Heart left ventricle (tissue), 16 donors: ENCODE measurements at places on chromosomes 1 and 21.

GRCh38 chr1:5891736-5892135 is 100.5 kb downstream of the NPHP4 start:
- no peak overlapping the region for H3K27ac ChIP-seq
- H3K4me3 ChIP-seq, result no peak overlapping the region
- no peaks in the 10 kb centered on the region for H3K4me1 ChIP-seq

- H3K4me3 ChIP-seq, result no peak overlapping the region
- DNase-seq, result no peak
- no peaks in the 10 kb centered on the region for H3K36me3 ChIP-seq
- no peak overlapping the region for H3K27ac ChIP-seq
- no peaks in the 10 kb centered on the region for H3K27me3 ChIP-seq
- peaks cover 4% of the 10 kb centered on the region for H3K4me1 ChIP-seq
These were observed 5.0 kb downstream of the SPATA46 start for GRCh38 chr1:162371611-162372010.

GRCh38 chr21:42219606-42220137 is 732 bp downstream of the ABCG1 start:
- peaks cover 32% of the 10 kb centered on the region for H3K4me1 ChIP-seq
- peak; percentile 55 for DNase-seq
- H3K27me3 ChIP-seq, result no peaks in the 10 kb centered on the region
- no peaks in the 10 kb centered on the region for H3K36me3 ChIP-seq

GRCh38 chr1:39522661-39523567 is 31.5 kb downstream of the BMP8A start:
- no peaks in the 10 kb centered on the region for H3K36me3 ChIP-seq
- H3K4me3 ChIP-seq, result no peak overlapping the region
- no peaks in the 10 kb centered on the region for H3K4me1 ChIP-seq
- H3K27ac ChIP-seq, result no peak overlapping the region

- H3K36me3 ChIP-seq, result no peaks in the 10 kb centered on the region
- no peak for DNase-seq
- H3K4me3 ChIP-seq, result no peak overlapping the region
- no peaks in the 10 kb centered on the region for H3K4me1 ChIP-seq
- no peak overlapping the region for H3K27ac ChIP-seq
- no peaks in the 10 kb centered on the region for H3K27me3 ChIP-seq
These were observed 217.9 kb downstream of the TM2D1 start for GRCh38 chr1:61506944-61507500.

GRCh38 chr1:162446946-162447345 is 35.0 kb upstream of the SH2D1B start:
- no peaks in the 10 kb centered on the region for H3K4me1 ChIP-seq
- peaks cover 14% of the 10 kb centered on the region for H3K27me3 ChIP-seq
- H3K4me3 ChIP-seq, result no peak overlapping the region
- DNase-seq, result no peak
- no peak overlapping the region for H3K27ac ChIP-seq

DNA sequence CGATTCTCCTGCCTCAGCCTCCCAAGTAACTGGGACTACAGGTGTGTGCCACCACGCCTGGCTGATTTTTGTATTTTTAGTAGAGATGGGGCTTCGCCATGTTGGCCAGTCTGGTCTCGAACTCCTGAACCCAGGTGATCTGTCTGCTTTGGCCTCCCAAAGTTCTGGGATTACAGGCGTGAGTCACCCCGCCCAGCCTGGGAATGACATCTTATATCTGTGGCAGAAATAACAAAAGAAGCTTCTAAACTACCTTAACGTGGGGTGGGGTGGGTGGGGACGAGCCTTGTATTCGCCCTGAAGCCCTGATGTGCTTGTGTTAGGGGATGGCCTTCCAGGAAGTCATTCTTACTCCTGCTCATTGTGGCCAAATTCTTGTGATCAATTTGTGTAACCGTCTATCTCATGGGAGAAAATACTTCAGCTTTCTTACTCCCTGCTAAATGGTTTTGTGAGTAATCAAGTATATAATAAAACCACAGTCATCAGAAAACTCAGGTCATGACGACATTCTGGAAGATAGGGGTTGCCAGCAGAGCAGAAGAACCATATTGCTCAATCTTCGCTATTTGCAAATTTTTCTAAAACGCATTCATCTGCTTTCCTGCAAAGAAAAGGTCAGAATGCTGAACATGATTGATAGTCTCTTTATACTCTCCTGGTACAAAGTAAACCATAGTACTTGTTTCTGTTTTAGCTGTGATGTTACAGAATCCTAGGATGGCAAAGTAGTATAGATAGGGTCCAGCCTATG is 63.2 kb downstream of the DIRAS3 start:
- DNase-seq, result no peak
- H3K4me1 ChIP-seq, result peaks cover 5% of the 10 kb centered on the region
- H3K27me3 ChIP-seq, result no peaks in the 10 kb centered on the region
- H3K36me3 ChIP-seq, result no peaks in the 10 kb centered on the region
- no peak overlapping the region for H3K27ac ChIP-seq
- H3K4me3 ChIP-seq, result no peak overlapping the region

- no peaks in the 10 kb centered on the region for H3K4me1 ChIP-seq
- no peak for DNase-seq
- no peak overlapping the region for H3K27ac ChIP-seq
- no peaks in the 10 kb centered on the region for H3K36me3 ChIP-seq
- H3K4me3 ChIP-seq, result no peak overlapping the region
These were observed 32.8 kb upstream of the DNASE2B start for GRCh38 chr1:84365225-84366221.

DNA sequence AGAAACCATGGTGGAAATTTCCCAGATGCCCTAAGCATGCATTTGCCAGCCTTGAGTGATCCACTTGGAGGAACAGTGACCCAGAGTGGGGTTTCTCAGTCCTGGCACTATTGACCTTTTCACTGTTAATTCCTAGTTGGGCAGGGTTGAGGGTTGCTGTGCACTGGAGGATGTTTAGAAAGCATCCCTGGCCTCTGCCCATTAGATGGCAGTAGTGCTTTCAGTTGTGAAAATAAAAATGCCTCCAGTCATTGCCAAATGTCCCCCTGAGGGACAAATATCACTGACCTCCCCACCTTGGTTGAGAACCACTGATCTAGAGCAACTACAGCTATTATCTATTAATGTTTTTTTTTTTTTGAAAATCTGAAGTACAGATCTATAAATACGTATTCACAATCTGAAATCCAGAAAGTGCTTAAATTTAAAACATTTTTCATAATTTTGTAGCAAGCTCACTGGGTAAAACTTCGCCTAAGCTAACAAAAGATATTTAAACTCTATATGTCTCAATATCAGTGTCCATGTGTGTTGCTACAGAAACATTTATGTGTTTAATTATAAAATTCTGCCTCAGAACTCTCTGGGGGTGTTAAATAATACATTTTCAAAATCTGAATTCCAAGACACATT is 27.3 kb downstream of the F3 start:
- H3K4me3 ChIP-seq, result no peak overlapping the region
- DNase-seq, result no peak

- no peaks in the 10 kb centered on the region for H3K4me1 ChIP-seq
- H3K4me3 ChIP-seq, result no peak overlapping the region
- no peaks in the 10 kb centered on the region for H3K27me3 ChIP-seq
- H3K27ac ChIP-seq, result no peak overlapping the region
- DNase-seq, result no peak
These were observed 1656.0 kb downstream of the MRPL39 start for GRCh38 chr21:23951251-23951650.
